ENCODE measurements at places on chromosomes 3 and 15.
A peak's percentile ranks its signal among the peaks of the same experiment; 100 is the strongest.

- no peak for DNase-seq
Observed at GRCh38 chr3:12230877-12231276, 58.0 kb upstream of the PPARG start.

- no peak for DNase-seq
Observed at GRCh38 chr15:51724673-51725072, 12.8 kb downstream of the LYSMD2 start.

DNA sequence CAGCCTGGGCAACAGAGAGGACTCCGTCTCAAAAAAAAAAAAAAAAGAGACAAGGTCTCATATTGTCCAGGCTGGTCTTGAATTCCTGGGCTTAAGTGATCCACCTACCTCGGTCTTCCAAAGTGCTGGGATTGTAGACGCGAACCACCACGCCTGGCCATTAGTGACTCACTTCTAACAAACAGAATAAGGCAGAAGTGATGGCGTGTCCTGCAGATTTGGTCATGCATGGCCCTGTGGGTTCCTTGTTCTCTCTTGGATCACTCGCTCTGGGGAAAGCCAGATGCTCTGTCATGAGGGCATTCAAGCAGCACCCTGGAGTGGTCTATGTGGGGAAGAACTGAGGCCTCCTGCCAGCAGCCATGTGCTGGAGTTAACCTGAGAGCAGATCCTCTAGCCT is 27.4 kb upstream of the TJP1 start:
- DNase-seq, result no peak

GRCh38 chr3:98759629-98760028 is 3.5 kb upstream of the ST3GAL6 start:
- DNase-seq, result no peak

- no peak for DNase-seq
Observed at GRCh38 chr3:75235631-75236030, 428.5 kb upstream of the FRG2C start.

DNA sequence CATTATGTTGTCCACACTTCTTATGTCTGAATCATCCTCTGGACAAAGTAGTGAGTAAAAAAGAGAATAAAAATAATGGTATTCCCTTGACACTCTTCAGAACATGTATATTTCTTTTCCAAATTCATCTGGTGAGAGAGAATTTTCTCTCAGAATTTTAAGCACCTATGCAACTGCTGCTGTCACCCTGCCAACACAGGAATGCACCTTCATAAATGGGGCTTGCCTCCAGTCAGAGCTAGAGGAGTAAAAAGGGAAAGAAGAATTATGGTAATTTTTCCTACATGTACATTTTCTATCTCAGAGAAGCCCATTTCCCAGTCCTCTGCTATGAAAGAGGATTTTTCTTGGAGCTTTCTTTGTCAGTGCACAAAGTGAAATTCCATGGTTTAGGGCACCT is 92.2 kb upstream of the ALCAM start:
- DNase-seq, result no peak

DNA sequence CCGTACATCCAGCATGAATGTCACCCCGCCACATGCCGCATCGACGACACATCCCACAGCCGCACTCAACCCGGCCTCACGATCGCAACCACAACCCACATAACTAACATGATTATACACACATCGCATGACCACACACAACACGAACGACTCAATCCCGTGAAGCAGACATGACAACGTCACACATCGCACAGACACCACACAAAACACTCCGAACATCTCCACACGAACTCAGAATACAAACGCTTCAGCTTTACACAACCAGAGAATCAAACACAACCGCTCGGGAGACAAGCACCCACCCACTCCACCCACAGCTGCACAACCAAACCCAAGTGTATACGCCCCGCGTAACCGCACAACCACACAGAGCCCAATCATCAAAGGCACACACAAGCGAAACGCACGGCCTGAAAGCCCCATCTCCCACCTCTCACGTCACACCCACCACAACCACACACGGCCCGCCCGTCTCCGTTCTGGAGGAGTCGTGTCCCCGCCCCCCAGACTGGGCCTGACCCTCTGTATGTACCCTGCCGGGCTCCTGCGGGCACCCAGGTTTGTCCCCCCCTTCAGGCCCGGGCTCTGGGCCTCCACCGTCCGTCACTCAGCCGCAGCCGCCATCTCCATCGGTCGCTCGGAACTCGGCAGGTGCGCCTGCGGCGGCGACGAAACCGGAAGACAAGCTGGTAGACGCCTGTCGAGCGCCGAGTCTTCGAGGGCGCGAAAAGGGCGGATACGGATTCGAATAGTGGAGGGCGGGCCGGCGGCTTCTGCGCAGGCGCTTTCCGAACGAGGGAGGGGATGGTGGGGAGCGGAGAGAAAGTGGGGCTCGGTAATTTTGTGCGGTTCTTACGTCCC is at the start of gene RBSN:
Gene RBSN (minus strand): TSS at position 646 of the 861 bp plus-strand sequence. CDS start 3,028 bp downstream, outside the sequence.
- peak; percentile 95 for DNase-seq

- DNase-seq, result peak; percentile 70
Observed at GRCh38 chr3:99878005-99878404, 60.3 kb downstream of the CMSS1 start.

- DNase-seq, result no peak
Observed at GRCh38 chr3:131802029-131802428, 232.8 kb downstream of the CPNE4 start.

DNA sequence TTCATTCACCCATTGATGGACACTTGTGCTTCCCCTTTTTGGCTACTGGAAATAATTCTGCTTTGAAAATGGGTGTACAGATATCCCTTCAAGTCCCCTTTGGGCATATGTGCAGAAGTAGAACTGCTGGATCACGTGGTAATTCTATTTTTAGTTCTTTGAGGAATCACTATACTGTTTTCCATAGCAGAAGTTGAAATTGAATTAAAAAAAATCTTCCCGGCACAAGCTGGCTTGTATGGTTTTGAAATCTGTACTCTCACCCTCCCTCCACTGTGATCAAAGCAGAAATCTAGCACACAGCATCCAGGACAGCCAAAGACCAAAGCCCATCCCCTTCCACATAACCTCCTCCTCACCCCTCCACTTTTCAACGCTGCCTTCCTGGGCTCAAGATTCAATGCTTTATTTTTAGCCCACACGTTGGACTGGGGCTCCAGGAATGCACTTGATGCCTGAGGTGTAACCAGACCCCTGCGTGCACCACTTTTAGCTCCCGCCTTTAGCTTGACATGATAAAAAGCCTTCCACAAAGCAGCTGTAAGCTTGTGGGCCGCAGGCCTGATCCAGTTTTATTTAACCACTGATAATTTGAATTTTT is 29.9 kb downstream of the TMEM40 start:
- DNase-seq, result no peak

DNA sequence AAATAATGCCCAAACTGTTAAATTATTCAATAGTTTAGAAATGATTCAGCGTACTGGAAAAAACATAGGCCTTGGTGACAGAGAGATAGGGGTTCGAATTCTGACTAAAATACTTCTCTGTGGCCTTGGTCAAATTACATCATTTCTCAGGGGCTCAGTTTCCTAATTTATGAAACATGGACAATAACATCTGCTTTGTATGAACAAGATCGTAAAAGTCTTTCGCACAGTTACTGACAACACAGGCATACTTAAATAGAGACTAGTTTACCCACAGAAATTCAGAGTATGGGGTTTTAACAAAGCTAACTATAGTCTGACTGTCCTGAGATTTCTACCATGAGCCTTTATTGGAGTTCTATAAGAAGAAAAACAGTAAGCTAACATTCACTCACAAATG is 440.4 kb downstream of the FHIT start:
- no peak for DNase-seq

- no peak for DNase-seq
Observed at GRCh38 chr3:127417709-127418559, 130.1 kb upstream of the PRR20G start.

GRCh38 chr15:75153087-75153486 is 48.6 kb upstream of the C15orf39 start:
- peak; percentile 52 for DNase-seq

DNA sequence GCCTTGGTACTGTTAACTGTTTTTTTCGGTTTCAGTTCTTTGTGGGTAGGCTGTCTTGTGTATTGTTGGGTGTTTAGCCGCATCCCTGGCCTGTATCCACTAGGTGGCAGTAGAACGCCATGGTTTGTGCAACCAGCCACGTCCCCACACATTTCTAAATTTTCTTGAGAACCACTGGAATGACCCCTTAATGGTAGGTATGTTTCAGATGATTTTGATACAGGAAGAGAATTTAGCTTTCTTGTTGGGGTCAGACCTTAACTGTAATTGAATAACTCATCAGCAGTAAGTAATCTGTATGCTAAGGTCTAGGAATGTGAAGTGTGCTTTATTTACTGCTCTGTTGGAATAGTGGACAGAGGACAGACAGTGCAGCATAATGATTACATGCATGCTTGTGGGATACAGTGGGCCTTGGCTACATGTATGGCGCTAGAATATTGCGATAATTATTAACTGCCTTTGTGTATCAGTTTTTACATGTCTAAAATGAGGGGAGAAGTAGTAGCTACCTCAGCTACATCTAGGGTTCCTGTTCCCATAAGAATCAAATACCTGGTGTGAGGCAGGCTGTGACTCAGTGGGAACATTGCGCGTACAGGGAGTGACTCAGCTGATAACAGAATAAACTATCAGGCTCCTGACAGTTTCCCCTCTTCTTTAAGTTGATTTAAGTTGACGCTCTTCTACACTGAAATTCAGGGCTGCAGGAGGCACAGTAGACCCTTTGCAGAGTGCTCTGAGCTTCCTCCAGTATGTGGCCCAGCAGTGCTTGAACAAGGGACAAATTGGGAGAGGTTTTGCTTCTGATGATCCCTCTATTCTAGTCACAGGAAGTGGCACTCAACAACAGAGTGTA is 25.0 kb upstream of the GPR171 start:
- peak; percentile 76 for DNase-seq

DNA sequence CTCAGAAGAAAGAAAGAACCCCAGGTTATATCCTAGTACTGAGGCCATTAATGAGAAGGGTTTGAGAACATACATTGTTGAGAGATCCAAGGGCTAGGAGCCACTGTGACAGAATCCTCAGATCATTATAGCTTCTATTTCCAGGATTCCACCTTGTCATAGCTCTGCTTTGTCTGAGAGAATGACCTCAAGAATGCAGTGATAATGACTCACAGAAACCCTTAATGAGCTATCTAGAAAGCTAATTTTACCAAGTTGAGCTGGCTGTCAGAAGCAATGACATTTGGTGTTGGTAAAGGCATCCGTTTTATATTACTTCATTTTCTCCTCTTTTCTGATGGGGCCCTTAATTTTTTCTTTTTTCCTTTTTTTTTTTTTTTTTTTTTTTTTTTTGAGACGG is 10.9 kb downstream of the TRIP4 start:
- no peak for DNase-seq

GRCh38 chr3:22748453-22749045 is 454.6 kb upstream of the UBE2E2 start:
- DNase-seq, result no peak

- no peak for DNase-seq
Observed at GRCh38 chr15:101474233-101474632, 15.3 kb downstream of the PCSK6 start.

GRCh38 chr3:131786386-131786785 is 248.4 kb downstream of the CPNE4 start:
- no peak for DNase-seq

GRCh38 chr3:23710555-23710954 is 95.2 kb upstream of the UBE2E1 start:
- DNase-seq, result peak; percentile 83

GRCh38 chr3:51940648-51941462 is 849 bp downstream of the RRP9 start:
- peak; percentile 34 for DNase-seq

- DNase-seq, result peak; percentile 45
Observed at GRCh38 chr3:53938645-53939044, 47.0 kb upstream of the SELENOK start.

DNA sequence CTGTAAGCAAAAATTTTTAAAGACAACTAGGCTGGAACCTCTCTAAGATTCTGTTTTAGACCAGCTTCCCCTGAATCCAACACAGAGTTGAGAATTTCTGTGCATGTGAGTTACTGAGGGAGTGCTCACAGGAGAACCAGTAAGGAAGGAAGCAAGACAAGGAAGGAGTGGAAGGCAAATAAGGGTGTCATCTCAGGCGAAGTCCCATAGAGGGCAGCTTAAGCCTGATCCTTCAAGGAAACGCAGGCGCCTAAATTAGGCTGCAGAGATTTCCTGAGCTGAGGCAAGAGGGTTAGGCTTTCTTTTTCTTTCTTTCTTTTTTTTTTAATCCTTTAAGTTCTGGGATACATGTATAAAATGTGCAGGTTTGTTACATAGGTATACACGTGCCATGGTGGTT is 36.2 kb upstream of the COL6A6 start:
- peak; percentile 29 for DNase-seq

DNA sequence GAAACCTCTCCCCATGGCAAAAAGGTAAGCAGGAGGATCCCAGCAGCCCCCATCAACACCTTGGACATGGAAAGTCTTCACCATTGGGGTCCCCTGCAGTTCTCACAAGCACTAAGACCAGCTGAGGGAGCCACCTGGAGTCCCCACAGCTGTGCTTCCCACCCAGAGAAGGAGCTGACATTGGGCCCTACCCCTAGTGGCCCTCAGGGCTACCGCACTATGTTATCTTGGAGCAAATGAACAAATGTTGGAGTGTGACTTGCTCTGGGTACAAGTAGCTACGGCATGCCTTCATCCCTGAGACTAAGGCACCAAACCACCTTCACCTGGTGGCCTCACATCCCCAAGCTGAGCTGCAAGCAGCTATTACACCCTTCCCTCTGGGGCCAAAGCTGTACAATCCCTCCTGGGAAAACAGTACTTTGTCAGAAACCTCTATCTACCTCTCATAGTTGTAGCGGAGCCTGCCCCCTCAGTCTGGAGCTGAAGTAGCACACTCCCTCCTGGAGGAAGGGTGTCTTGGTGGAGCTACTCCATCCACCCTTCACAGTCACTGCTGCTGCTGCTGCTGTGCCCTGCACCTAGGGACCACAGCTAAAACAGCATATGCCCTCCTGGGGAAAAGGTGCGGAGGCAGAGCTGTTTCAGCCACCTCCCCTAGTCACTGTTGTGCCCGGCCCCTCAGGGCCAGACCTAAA is 42.7 kb downstream of the SERP1 start:
- DNase-seq, result no peak

- DNase-seq, result no peak
Observed at GRCh38 chr3:124730941-124731297, 667 bp downstream of the UMPS start.

All from AG08396 (cell line).